ENCODE measurements at places on chromosomes 4 and X.
A peak's percentile ranks its signal among the peaks of the same experiment; 100 is the strongest.

GRCh38 chrX:70922774-70923473 lies 8.0 kb downstream of the SLC7A3 start:
- DNase-seq: no peak

DNA sequence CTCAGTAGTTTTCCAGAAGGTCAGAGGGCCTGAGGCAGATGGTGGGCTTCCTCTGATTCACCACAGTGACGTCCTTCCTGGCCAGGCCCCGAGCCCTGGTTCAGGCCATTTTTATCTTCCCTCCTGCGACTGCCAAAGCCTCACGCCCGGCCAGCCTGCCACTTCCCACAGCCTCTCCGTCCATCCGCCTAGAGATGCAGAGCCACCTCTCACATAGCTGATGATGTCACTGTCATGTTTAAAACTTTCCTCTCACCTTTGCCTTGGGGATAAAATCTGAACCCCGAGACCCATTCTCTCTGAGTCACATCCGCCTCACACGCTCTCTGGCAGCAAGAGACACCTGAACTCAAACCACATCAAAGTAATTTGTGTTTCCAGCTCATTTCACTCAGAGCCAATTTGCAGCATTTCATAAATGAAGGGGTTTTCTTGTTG lies 175.3 kb downstream of the QDPR start:
- no peak for DNase-seq

DNA sequence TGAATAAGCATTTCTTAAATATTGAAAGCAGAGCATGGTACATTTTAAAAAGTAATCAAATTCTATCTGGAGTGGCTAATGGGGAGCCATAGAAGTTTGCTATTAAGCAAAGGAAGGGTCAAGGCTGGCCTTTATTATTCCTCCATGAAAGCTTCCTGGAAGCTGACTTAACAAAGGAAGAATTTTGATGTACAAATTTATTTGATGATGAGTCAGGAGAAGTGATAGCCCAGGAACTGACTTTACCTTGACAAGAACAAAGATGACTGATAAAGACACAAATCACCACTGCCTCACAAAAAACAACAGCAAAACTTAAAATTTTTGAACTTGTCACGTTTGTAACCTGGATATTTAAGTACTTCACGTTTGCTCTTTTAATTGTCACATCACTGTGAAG lies 872.1 kb downstream of the PCDH7 start:
- DNase-seq: no peak

GRCh38 chr4:66443008-66443407 lies 772.7 kb upstream of the EPHA5 start:
- DNase-seq: no peak

DNA sequence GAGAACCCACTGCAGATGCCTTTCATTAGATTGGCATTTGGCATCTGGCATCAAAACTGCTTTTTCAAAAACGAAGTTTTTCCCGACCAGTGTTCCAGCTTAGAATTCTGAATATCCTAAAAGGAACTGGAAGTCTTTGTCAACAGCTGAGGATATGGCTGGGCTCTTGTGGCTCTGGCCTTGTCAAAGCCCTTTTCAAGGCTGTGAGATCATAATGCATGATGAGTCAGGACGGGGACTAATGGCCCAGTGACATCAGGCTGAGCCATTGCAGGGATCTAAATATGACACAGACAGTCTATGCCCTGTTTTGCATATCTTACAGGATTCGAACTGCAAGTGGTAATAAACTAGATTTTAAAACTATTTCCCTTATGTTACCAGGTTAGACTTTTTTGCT lies 306.4 kb downstream of the PTTG2 start:
- no peak for DNase-seq

DNA sequence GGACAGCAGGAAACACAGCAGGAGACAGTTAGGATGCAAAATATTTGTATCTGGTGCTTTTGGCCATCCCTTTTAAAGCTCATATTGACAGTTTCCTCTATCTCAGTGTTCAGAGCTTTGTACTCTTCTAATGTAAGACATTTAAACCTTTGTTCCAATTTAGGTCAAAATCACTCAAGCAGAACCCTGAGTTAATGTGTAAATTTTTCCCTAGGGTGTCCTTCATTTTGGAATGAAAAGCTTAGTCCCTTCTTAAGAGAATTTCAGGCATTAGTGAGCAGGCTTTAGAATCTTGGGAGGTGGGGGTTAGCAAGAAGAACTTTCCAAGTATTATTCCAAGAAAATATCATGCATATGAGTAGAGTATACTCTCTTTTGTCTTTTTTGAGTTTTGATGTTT lies 188.7 kb downstream of the GBA3 start:
- DNase-seq: no peak

DNA sequence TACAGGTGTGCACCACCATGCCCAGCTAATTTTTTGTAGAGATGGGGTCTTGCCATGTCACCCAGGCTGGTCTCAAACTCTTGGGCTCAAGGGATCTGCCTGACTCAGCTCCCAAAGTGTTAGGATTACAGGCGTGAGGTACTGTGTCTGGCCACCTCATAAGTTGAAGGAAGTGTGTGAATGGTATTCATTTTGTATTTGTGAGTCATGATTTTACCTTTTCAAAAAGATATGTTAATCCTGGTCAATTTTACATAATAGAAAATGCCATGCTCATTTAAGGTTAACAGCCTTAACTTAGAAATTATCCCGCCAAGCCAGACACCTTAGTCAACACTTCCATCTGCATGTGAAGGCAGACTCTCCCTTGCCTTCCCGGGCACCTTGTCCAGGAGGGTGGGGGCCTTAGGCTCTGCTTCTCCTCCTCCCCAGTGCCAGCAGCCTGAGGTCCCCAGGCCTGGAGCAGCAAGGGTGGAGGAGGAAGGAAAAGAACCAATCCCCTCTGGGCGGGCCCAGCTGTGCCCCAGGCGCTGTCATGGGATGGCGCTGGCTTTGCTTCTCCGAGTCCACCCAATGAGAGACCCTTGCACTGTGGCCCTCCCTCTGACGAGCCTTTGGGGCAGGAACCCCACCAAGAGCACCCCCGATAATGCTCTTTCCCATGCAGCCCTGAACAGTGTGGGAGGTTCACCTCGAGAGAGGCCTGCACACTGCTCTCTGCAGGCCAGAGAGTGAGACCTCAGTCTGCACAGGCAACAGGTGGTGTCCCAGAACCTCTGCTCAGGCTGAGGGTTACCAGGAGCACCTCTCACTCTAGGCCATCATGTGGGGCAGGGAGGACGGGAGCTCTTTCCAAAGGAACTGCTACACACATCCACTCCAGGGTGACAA lies 37.3 kb downstream of the RNF212 start:
- no peak for DNase-seq

DNA sequence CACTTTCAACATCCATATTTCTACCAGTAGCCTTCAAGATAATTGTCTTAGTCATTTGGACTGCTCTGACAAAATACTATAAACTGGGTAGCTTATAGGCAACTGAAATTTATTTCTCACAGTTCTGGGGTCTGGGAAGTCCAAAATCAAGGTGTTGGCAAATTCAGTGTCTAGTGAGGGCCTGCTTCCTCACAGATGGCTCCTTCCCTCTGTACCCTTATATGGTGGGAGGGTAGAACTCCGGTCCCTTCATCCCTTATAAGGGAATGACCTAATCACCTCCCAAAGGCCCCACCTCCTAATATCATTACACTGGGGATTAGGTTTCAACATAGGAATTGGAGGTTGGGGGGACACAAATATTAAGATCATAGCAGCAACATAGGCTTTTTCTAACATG lies 7.4 kb upstream of the TBC1D25 start:
- DNase-seq: no peak

- peak; percentile 20 for DNase-seq
Measured at GRCh38 chr4:4787421-4787820, 72.0 kb upstream of the MSX1 start.

- DNase-seq: no peak
Measured at GRCh38 chrX:132199941-132200340, 19.3 kb downstream of the RAP2C start.

- DNase-seq: no peak
Measured at GRCh38 chr4:182179105-182179504, 64.1 kb upstream of the TENM3 start.

GRCh38 chrX:70084592-70085240 lies 22.5 kb downstream of the OTUD6A start:
- no peak for DNase-seq

DNA sequence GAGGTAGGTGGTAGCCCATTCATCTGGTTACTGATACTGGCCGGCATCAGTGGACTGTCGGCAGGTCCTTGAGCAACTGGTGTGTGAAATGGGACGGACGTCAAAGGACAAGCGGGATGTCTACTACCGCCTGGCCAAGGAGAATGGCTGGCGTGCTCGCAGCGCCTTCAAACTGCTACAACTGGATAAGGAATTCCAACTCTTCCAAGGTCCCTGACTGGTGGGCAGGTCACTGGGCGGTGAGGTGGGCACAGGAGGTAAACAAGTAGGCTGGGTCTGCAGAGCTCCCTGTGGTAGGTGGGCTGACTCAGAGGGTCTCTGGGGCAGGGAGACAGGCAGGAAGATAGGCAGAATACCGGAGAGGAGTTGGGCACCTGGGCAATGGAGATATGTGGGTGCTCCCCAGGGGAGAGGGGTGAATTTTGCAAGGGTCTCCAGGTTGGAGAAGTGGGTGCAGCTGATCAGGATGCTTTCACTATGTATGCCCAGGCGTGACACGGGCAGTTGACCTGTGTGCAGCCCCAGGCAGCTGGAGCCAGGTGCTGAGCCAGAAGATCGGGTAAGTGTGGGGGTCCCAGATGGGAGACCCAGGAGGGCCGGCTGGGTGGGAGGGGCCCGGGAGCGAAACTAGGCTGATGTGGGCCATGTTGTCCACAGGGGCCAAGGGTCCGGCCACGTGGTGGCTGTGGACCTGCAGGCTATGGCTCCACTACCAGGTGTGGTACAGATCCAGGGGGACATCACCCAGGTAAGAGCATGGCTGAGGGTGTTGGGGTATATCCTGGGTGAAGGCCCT lies 2.2 kb downstream of the FTSJ1 start:
- no peak for DNase-seq

DNA sequence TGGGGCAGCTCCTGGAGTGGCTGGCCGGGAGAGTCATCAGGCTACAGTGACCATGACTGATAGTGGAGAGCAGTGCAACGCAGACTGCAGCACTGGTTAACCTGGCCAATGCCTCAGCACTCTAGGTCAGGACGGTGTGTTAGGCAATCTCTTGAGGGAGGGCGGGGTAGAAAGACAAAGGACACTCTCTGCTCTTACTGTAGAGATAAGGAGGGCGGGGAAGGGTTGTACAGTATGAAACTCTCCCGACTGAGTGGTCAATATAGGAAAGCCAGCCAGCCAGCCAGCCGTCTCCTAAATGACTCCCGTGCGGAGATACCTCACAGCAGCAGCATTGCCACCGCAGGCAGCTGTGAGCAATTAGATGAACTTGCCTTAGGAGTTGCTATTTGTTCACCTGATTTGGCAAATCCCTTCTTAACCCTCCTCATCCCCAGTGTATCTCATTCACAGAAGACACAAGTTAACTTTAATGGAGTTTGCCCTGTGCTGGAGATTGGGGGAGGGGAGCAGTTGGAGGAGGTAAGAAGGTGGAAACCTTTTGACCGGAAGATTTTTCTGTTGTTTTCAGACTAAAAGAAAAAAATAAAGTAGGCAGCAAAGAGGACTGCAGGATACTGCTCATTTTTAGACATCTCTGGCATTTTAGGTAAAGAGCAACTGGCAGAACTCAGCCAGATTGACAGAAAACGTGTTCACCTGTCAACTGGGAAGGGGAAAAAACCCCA lies 330.5 kb downstream of the HNRNPD start:
- DNase-seq: no peak

DNA sequence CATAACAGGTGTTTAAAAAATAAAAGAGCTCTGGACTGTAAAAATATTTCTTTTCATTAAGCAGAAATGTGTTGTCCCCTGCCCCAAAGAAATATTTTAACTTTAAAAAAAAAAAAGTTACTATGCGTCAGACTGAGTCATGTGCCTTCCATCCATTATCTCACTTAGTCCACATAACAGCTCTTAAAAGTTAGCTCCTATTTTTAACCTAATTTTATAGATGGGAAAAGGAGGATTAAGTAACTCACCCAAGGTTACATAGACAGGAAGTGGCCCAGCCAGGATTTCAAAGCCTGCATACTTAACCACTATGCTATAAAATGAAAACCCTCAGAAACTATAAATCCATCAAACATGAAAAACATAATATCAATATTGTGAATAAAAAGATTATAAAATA lies 97.7 kb downstream of the MANBA start:
- DNase-seq: no peak

- no peak for DNase-seq
Measured at GRCh38 chr4:114229706-114230105, 250.3 kb upstream of the ARSJ start.

GRCh38 chr4:102809691-102810090 lies 17.7 kb downstream of the UBE2D3 start:
- DNase-seq: no peak

DNA sequence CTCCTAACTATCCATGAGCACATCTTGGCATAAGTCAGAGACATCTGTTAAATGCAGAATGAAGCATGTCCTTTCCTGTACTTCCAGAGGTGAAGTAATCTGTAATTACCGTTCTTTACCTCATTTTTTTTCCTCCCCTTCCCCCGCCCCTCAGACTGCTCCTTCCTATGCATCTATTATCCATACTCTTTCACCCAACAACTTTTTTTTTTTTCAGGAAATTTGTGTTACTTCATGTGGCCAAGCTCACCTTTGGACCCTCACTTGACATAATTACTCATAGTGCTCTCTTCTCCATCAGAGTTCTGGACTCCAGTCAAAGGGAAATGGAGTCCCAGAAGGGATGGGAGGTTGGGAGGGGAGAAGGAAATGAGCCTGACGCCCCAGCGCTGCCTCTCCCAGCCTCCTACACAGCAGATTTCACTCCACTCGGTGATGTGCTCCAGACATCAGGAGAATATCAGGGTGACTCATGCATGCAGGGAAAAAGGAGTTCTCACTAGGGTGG lies 568.8 kb downstream of the STIM2 start:
- DNase-seq: no peak

GRCh38 chr4:168101026-168101425 lies 8.7 kb downstream of the ANXA10 start:
- no peak for DNase-seq

- DNase-seq: no peak
Measured at GRCh38 chr4:122621016-122621507, at the start of gene IL21. TSS of gene IL21 (minus strand) at chr4:122621066. CDS start at chr4:122621011, 55 bp downstream.

DNA sequence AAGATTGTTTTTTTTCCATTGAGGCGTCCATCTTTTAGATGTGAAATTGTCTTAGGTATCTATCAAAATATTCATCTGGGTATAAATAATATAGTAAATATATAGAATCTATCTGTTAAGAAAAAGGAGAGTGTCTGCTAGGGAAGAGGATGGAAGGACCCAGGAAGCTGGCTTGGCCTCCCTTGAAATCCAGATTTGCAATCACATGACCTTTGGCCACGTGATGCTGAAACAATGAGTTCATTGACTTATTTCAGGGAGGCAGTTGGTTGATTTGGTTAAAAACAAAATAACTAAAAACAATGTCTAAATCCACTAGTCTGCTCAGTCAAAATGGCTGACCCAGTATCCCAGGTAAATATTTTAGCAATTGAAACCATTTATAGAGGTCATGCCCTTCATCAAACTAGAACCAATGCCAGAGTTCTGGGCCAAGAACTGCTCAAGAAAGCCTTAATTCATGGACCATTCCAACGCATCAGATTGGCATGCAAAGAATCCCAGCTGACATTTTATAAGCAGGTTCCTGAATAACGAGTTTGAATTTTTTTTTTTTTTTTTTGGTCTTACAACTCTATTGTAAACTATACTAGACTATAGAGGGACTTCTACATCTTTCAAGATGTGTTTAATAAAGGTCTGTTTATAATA lies 172.7 kb downstream of the MID1 start:
- DNase-seq: no peak
